ENCODE measurements at places on chromosomes 7 and 10. TPM values are rescaled to one million over a fixed set of nuclear protein-coding genes. Genes with fewer than 3 reads are reported as not detected.
A peak's percentile ranks its signal among the peaks of the same experiment; 100 is the strongest.

The HNRNPH3 gene
- 170 TPM for total RNA-seq

The PSD gene
- total RNA-seq: 5.4 TPM

The OR2A12 gene
- total RNA-seq: not detected

The TFPI2 gene
- not detected for total RNA-seq

The RPP38 gene
- total RNA-seq: 21.8 TPM

The ITGB8 gene
- total RNA-seq: 0.11 TPM

GRCh38 chr10:5958077-5958476 lies 19.3 kb downstream of the IL15RA start:
- H3K36me3 ChIP-seq: peaks cover 14% of the 10 kb centered on the region
- H3K27ac ChIP-seq: no peak overlapping the region
- DNase-seq: no peak

GRCh38 chr7:17396692-17397091 lies 98.2 kb downstream of the AHR start:
- H3K27me3 ChIP-seq: no peaks in the 10 kb centered on the region
- peaks cover 14% of the 10 kb centered on the region for H3K4me1 ChIP-seq
- H3K4me3 ChIP-seq: no peak overlapping the region
- no peaks in the 10 kb centered on the region for H3K36me3 ChIP-seq
- no peak for DNase-seq

GRCh38 chr10:110151467-110151866 lies 55.9 kb upstream of the MXI1 start:
- H3K27me3 ChIP-seq: peaks cover 25% of the 10 kb centered on the region
- H3K27ac ChIP-seq: no peak overlapping the region
- H3K36me3 ChIP-seq: no peaks in the 10 kb centered on the region

- peak; percentile 30 for DNase-seq
- H3K27me3 ChIP-seq: no peaks in the 10 kb centered on the region
- no peak overlapping the region for H3K27ac ChIP-seq
Measured at GRCh38 chr10:15585303-15585715, 134.4 kb downstream of the ITGA8 start.

DNA sequence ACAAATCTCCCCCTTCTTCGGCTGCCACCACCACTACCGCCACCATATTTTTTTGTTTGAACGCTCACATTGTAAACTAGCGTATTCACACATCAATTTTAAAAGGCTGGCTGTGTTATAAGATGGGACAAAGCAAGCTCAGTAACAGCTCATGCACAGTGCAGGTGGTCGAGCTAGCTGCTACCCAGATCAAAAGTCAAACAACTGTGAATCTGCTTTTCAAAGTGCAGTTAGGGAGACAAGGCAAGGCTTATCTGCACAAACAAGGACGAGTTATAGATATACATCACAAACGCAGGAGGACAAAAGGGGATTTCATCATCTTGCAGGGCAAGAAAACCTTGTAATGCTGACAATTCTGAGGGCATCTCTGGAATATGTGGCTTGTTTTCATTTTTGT lies 231.6 kb downstream of the VTI1A start:
- no peaks in the 10 kb centered on the region for H3K27me3 ChIP-seq
- no peaks in the 10 kb centered on the region for H3K36me3 ChIP-seq
- no peaks in the 10 kb centered on the region for H3K4me1 ChIP-seq
- no peak for DNase-seq

- no peak for DNase-seq
- H3K27ac ChIP-seq: no peak overlapping the region
- no peaks in the 10 kb centered on the region for H3K36me3 ChIP-seq
- no peak overlapping the region for H3K4me3 ChIP-seq
- H3K27me3 ChIP-seq: no peaks in the 10 kb centered on the region
- H3K4me1 ChIP-seq: no peaks in the 10 kb centered on the region
Measured at GRCh38 chr10:3350617-3351258, 178.2 kb upstream of the PITRM1 start.

- H3K36me3 ChIP-seq: peaks cover 22% of the 10 kb centered on the region
- no peak overlapping the region for H3K4me3 ChIP-seq
- no peaks in the 10 kb centered on the region for H3K27me3 ChIP-seq
- H3K27ac ChIP-seq: no peak overlapping the region
- DNase-seq: no peak
Measured at GRCh38 chr10:96053985-96054384, 10.6 kb downstream of the CCNJ start.

DNA sequence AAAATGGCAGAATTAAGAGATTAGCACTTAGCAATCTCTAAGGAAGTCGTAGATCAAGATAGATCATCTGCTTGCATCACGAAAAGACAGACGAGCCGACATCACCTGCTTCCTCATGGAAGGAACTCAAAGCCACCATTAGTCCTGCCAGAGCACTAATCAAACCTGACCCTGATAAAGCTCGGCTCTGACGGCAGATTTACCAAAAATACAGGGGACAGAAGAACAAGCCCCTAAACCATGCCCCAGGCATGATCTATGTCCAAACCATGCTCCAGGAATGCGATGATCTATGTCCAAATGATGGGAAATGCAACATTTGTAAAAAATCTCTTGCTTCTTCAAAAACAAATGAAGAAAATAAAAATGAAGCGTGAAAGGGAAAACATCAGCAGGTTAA lies 182.8 kb downstream of the TCERG1L start:
- H3K27ac ChIP-seq: no peak overlapping the region
- no peak overlapping the region for H3K4me3 ChIP-seq
- DNase-seq: no peak
- H3K36me3 ChIP-seq: no peaks in the 10 kb centered on the region

GRCh38 chr7:79709574-79710409 lies 256.3 kb upstream of the MAGI2 start:
- no peaks in the 10 kb centered on the region for H3K27me3 ChIP-seq
- H3K4me1 ChIP-seq: no peaks in the 10 kb centered on the region
- no peak overlapping the region for H3K4me3 ChIP-seq
- no peak for DNase-seq
- H3K27ac ChIP-seq: no peak overlapping the region

DNA sequence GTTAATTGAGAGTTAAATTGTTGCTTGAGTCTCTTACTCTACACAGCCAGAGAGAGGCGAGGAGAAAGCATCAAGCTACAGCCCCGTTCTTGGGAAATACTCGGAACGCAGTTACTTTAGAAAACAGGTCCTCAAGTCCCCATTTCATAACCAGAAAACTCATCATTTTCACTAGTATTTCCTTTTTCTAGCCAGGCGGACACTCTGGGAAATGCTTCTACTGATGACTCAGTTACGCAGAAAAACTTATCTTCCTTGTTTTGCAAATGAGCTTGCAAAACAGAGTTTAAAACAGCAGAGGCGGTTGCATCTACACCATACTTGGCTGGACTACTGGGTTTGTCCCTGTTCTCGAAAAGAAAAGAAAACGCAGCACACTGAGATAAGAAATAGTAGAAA lies 111.4 kb upstream of the FGFR2 start:
- H3K27ac ChIP-seq: no peak overlapping the region
- H3K27me3 ChIP-seq: no peaks in the 10 kb centered on the region
- H3K36me3 ChIP-seq: no peaks in the 10 kb centered on the region
- DNase-seq: no peak
- no peaks in the 10 kb centered on the region for H3K4me1 ChIP-seq

DNA sequence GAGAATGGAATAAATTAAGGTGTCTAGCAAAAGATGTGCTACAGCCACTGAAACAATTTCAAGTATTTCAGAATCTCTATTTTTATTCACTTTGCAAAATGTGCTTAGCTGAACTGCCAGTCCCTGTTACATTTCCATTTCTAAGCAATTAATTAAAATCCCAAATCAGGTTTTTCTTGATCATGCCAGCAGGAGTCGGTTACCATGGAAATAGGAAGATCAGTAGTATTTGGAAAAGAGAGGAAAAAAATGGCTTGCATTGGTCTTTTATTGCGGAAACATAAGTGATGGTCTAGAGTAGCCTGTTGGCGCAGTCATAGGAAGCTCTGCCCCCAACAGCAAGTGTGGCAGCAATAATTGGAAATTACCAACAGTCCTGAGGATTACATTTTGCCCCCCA lies 867.1 kb downstream of the GATA3 start:
- DNase-seq: no peak
- H3K4me1 ChIP-seq: no peaks in the 10 kb centered on the region
- H3K27ac ChIP-seq: no peak overlapping the region
- no peaks in the 10 kb centered on the region for H3K36me3 ChIP-seq
- H3K27me3 ChIP-seq: no peaks in the 10 kb centered on the region

- no peaks in the 10 kb centered on the region for H3K4me1 ChIP-seq
- DNase-seq: no peak
- H3K27ac ChIP-seq: no peak overlapping the region
Measured at GRCh38 chr10:115065801-115066200, 27.4 kb upstream of the ATRNL1 start.

GRCh38 chr7:133911724-133912123 lies 215.4 kb upstream of the LRGUK start:
- H3K27ac ChIP-seq: no peak overlapping the region
- H3K4me3 ChIP-seq: no peak overlapping the region
- DNase-seq: no peak
- no peaks in the 10 kb centered on the region for H3K4me1 ChIP-seq
- H3K36me3 ChIP-seq: no peaks in the 10 kb centered on the region

GRCh38 chr7:68537051-68537773 lies 1061.1 kb upstream of the AUTS2 start:
- no peak overlapping the region for H3K27ac ChIP-seq
- H3K4me3 ChIP-seq: no peak overlapping the region
- H3K36me3 ChIP-seq: no peaks in the 10 kb centered on the region
- no peaks in the 10 kb centered on the region for H3K27me3 ChIP-seq

GRCh38 chr10:992871-993270 lies 4.6 kb downstream of the GTPBP4 start:
- no peak for DNase-seq
- peaks cover 45% of the 10 kb centered on the region for H3K36me3 ChIP-seq
- peaks cover 21% of the 10 kb centered on the region for H3K4me1 ChIP-seq
- H3K27me3 ChIP-seq: no peaks in the 10 kb centered on the region
- no peak overlapping the region for H3K4me3 ChIP-seq

GRCh38 chr10:31299119-31299518 lies 19.9 kb upstream of the ZEB1 start:
- H3K27ac ChIP-seq: no peak overlapping the region

- no peak for DNase-seq
- H3K4me1 ChIP-seq: peaks cover 39% of the 10 kb centered on the region
- peaks cover 13% of the 10 kb centered on the region for H3K36me3 ChIP-seq
- no peaks in the 10 kb centered on the region for H3K27me3 ChIP-seq
- H3K27ac ChIP-seq: no peak overlapping the region
Measured at GRCh38 chr7:150374472-150374871, 4.7 kb upstream of the ZNF775 start.

GRCh38 chr10:110414548-110415309 lies 83.0 kb upstream of the DUSP5 start:
- H3K4me1 ChIP-seq: peaks cover 43% of the 10 kb centered on the region
- H3K27me3 ChIP-seq: no peaks in the 10 kb centered on the region
- peak overlapping the region; percentile 62 for H3K27ac ChIP-seq

DNA sequence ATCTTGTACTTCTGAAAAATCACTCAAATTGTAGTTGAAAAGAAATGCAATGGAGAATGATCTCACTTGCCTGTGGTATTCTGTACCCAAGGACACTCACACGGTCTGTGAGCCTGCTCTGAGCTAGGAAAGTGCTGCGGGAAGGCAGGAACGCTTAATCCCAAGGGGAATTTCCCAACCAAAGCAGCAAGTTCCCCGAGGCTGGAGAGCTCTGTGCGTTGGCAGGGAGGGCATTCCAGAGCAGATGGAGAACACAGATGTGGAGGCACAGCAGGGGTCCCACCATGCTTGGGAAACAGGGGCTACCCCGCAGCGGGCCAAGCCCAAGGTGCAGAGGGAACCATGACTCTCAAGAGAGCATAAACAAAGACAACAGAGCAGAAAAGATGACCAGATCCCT lies 13.6 kb downstream of the SVIL start:
- H3K27me3 ChIP-seq: no peaks in the 10 kb centered on the region
- H3K4me1 ChIP-seq: no peaks in the 10 kb centered on the region
- H3K36me3 ChIP-seq: no peaks in the 10 kb centered on the region
- H3K4me3 ChIP-seq: no peak overlapping the region
- H3K27ac ChIP-seq: no peak overlapping the region

DNA sequence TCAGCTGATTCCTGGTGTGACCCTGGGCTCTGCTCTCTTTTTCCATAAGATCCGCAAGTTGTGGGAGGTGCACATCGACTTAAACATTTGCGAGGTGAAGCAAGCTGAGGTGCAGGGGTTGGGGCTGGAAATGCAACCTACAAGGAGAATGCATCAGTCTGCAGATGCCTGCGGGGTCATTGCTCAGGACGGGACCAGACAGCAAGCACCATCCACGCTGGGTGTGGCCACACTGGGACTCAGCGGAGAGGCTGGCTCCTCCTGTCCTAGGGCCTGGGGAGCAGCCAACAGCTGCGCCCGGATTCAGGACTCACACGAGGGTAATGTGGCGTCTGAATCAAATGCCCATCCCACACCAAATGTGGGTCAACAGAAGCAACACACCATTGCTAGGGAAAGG lies 33.8 kb downstream of the STK32C start:
- H3K4me3 ChIP-seq: no peak overlapping the region
- no peak overlapping the region for H3K27ac ChIP-seq
- no peaks in the 10 kb centered on the region for H3K36me3 ChIP-seq
- no peaks in the 10 kb centered on the region for H3K27me3 ChIP-seq

DNA sequence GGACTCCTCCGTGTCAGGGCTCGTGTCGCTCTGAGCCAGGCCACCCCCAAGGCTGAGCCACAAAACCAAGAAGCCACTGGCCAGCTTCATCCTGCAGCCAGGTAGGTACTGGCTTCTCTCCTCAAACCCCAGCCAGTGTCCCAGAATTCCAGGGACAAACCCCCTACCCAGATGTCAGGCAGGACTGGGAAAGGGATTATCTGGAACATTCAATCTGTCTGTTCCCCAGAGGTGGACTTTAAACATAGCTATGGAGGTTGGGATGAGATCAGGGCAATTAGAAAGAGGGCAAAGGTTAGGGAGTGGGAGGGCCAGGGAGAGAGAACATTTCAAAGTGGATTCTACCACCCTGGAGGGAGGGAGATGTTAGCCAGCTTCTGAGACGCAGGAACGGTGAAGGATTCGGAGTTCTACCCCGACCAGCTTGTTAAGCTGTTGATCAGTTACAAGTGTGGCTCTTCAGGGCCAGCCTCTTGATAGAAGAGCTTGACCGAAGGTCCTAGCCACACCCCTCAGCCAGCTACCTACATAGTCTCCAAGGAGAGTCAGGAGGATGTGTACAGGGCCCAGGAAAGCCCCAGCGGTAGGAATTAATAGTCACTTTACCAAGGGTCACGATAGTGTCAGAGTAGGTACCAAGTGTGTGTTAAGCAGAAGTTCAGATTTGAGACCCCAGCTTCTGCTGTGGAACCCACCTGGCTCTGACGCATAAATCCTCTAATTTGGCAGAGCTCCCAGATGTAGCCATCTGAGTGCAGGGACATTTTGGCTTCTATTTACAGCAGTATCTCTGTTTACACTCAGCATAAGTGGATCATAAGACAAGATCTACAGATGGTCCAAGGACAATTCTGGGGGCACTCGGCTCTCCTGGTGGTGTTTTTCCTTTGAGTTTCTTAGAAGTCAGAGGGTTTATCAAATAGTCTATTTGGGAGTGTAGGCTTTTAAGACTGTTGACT lies at the start of gene PLA2G12B:
TSS of gene PLA2G12B (minus strand) at position 211 of the 959 bp plus-strand sequence. CDS start at position 90, 121 bp downstream.
- DNase-seq: no peak
- no peaks in the 10 kb centered on the region for H3K27me3 ChIP-seq
- H3K4me1 ChIP-seq: no peaks in the 10 kb centered on the region
- no peak within 1 kb of the TSS for H3K27ac ChIP-seq
- H3K4me3 ChIP-seq: no peak within 1 kb of the TSS
